ENCODE measurements at places on chromosomes 12 and 14.
A peak's percentile ranks its signal among the peaks of the same experiment; 100 is the strongest.

DNA sequence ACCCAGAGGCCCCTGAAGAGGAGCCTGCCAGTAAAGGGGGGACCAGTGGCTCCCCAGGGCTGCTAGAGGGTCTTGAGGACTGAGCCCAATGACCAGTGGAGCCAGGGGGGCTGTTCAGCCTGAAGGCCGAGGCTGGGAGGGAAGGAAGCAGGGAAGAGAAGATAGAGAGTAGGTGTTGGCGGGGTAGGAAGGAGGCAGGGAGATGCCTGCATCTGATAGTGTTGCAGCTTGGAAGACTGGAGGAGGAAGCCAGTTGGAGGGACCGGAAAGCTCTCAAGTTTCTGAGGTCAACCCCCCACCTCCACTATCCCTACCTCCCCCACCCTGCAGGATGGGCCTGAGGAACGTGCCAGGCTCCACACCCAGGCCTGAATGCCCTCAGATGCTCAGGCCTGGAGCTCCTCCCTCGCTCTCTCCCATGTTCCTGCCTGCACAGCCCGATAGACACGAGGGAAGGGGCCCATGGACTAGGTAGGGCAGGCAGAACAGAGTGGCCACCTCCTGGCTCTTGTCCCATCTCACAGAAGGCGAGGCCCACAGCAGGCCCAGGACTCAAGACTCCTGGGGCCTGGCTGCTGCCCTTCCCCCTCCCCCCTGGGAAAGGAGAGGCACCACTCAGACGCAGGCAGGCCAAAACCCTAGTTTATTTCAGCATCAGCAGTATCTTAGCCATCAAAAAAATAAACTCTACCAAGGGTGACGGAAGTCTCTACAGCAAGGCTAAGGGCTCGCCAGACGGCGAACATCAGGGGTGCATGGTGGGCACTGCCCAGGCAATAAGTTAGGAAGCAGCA lies 3.4 kb downstream of the CKB start:
- no peak for DNase-seq

DNA sequence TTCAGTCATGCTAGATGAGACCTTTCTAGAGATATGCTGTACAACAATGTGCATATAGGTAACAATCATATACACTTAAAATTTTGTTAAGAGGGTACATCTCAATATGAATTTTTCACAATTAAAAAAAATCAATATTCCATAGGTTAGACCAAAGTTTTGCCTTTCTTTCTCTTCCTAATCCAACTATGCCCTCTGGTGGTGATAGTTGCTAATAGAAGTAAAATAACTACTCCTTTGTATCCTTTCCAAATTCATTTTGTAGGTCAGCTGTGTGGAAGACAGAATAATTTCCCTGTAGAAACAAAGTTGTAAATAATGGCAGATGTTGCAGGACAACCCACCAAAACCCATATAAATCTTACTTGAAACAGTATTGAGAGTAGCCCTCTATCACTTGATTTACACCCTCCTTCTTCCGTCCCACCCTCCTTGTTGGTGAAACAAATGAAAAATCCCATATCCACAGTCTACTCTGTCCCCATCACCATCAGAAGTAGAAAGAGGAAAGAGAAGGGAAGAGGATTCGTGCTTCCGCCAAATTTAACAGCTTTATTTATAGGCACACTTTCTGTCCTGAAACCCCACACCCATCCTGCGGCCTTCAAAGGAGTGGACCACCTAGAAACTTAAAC lies 34.2 kb upstream of the KICS2 start:
- peak; percentile 27 for DNase-seq

GRCh38 chr14:89493877-89494634 lies 77.0 kb upstream of the FOXN3 start:
- DNase-seq, result no peak

- DNase-seq, result no peak
Observed at GRCh38 chr14:58732387-58732786, 94.6 kb downstream of the DACT1 start.

GRCh38 chr14:34872822-34873588 lies 2.2 kb downstream of the BAZ1A start:
- no peak for DNase-seq

GRCh38 chr14:63277591-63278183 lies 41.0 kb downstream of the GPHB5 start:
- no peak for DNase-seq

- no peak for DNase-seq
Observed at GRCh38 chr14:40213701-40214100, 781.5 kb upstream of the FBXO33 start.

- DNase-seq, result no peak
Observed at GRCh38 chr14:91750634-91751198, 18.8 kb upstream of the CATSPERB start.

- DNase-seq, result no peak
Observed at GRCh38 chr12:117073611-117074010, 25.6 kb downstream of the TESC start.

DNA sequence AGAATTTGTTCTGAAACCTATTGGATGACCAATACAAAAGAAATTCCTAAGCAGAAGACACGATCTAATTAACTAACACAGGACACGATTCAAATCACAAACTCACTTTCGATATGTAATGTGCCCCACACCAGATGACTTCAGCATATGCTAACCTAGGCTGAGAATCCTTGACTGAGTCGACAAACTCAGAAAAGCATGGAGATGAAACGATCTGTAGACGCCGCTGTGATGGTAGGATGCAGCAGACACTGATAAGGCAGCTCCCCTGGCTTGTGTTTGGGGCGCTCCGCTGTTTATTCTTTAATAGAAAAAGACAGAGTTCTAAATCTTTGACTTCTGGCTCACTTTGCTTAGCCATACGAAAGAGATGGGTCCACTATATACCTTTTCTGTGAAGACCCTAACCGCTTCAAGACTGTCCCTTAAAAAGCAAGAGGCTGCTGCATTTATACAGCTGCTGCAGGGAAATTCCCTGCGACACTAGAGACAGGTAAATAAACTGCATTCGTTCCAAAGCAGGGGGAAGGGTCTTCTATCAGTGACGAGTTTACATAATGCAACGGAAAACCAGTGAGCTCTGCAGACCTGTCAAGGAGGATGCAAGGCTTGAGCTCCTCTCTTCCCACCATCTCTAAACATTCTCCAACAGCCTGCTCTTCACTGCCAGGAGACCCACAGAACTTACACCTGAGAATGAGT lies 929 bp downstream of the CHD8 start:
- DNase-seq, result no peak

DNA sequence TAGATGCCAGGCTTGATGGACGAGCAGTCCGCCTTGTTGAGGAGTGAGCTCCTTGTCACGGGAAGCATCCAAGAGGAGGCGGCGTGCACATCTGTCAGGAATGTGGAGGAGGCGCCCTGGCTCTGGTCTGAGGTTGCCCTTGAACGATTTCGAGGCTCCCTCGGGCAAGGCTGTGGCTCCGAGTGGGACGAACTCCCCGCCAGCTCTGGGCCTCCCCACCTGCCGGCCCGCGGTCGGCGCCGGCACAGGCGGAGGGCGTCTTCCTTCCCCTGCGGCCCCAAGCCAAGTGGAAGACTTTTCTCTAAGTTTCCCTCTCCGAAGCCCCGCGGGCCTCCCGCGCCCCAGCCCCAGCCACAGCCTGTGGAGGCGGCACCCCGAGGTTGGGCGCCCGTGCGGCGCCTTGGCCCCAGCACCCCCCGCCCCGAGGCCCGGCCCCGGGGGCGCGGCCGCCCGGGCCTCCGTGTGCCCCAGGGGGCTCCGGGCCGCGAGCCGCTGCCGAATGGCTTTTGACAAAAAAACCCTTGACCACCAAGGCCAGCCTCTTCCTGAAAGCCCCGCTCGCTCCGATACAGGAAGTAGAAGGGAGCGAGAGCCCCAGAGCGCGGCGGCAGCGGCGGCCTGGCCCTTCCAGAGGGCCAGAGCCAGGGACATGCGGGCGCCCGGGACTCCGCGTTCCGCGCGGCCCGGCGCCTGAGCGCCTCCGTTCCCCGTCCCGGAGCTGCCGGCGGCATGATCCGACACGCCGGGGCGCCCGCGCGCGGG lies at the start of gene RIN3:
RIN3 (plus strand) TSS at position 578 of the 762 bp plus-strand sequence; CDS start at position 730, 152 bp downstream.
- DNase-seq, result peak; percentile 27

DNA sequence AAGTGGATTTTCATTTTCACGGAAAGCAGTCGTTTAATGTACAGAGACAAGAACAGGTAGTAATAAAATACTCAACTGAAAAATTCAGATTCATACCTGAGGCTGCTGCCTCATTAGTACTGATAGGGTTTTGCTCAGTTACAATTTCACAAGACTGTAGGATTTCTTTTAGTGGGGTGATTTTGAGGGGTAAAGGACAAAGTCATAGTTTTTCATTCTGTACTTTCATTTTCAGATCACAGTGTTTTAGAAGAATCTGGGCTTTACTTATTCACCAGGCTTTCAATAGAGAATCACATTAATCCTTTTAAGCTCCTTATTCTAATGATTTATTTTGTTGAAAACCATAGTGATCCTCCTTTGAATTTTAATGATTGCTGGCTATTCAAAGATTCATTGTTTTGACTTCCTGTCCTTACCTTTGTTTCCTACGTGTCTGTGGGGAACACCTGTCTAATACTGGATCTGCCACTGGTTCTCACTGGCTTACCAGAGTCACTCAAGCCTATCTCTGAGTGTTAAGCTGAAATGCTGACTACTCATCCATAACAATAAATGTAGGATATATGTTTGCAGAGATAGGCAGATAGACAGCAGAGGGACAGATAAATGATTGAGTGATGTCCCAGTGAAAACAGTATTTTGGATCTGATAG lies 243.8 kb upstream of the NPAS3 start:
- DNase-seq, result no peak

DNA sequence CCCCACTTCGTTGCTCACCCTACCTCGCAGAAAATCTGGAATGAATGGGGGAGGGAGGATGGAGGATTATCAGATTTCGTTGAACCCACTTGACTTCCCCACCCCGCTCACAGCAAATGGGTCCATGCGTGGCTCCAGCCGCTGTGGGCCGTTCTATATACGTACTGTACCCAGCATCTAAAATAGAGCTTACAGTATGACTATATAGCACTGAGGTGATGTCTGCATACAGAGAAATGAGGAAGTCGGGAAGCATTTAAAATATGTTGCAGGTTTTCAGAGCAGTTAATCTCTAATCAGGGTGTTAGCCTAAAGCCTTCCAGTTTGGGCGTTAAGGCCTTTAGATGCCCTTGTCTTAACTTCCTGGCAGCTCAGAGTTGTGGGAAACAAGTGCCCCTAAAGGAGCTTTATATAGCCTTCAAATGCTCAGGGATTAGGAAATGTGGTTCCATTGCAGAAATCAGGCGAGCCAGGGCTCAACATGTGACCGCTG lies 1.4 kb downstream of the BICDL1 start:
- no peak for DNase-seq

GRCh38 chr12:15631007-15631715 lies 158.0 kb downstream of the EPS8 start:
- no peak for DNase-seq

DNA sequence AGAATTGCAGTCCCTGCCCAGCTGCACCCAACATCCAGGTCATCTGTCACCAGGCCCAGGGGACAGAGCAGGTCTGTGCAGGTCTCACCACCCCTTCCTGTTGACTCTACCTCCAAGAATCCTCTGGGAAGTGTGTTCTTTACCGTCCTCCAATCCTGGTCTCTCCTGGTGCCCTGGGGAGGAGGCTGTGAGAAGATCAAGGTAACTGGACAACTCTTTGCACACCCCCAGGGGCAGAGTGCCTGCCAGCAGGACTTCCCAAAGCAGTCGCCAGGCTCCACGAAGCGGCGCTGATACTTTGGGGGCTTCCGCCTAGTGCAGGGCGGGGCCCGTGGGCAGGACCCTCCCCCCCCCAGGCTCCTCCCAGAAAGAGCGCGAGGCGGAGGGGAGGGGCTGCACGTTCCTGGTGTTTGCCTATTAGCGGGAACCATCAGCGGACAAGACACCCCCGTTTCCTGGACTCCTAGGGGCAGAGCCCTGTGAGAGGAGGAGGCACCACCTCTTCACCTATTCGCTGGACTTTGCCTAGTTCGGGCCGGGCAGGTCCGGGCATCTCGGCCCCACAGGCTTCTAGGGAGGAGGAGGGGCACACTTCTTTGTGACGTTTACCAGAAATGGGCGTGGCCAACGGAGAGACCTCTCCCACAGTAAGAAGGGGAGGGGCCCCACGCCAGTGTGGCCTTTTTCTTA lies 918.0 kb downstream of the AACS start:
- no peak for DNase-seq

DNA sequence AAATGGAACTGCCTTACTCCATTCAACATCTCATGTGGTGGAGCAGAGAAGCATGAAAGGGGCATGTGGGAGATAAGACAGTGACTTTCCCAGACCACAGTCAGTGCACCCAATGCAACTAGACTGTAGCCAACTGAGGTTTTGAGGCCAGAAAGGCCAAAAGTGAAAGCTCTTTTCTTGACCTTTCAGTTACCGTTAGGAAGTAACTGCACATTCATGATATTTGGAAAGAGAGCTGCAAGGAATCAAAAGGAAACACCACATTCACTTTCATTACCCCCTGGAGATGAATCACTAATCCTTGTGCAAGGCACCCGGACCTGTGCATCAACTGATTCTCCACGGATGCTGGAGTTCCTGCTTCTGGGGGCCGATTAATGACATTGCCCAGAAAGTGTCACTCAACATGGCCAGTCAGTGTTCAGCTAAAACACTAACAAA lies 72.9 kb upstream of the ELK3 start:
- no peak for DNase-seq

- no peak for DNase-seq
Observed at GRCh38 chr12:48221645-48222044, 18.6 kb upstream of the OR10AD1 start.

DNA sequence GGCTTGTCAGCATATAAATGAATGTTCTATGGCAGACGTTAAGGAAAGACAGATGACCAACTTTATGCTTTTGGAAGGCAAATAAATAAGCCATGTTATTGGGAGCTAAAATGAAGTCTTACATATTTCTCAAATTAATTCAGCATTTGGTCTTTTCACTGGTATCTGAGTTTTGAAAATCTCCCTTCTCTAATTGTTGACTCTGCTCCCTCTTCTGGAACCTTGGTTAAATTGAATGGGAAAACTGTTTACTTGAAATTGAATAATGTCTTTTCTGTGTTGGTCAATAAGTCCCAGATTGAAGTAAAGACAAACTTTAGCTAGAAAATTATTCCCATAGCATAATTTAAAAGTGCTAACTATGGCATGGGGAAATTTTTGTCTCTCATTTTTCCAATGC lies 38.7 kb downstream of the LGR5 start:
- DNase-seq, result no peak

- DNase-seq, result no peak
Observed at GRCh38 chr14:97311411-97311810, 514.2 kb downstream of the VRK1 start.

DNA sequence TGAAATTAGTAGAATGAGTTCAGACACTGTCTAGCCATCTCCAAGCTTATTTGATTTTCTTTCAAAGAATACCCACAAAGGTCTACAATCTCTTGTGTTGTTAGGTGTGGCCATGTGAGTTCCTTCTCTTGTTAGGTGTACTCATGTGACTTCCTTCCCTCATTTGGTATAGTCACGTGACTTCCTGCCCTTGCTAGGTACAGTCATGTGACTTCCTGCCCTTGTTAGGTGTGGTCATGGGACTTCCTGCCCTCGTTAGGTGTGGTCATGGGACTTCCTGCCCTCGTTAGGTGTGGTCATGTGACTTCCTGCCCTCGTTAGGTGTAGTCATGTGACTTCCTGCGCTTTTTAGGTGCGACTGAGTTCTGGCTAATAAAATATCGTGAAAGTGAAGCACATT lies 179.6 kb downstream of the TMX1 start:
- no peak for DNase-seq

Measured in AG04450 (cell line).